PC-9 (cell line): ENCODE measurements at places on chromosomes 4 and X. TPM values are rescaled to one million over a fixed set of nuclear protein-coding genes. Genes with fewer than 3 reads are reported as not detected.
A peak's percentile ranks its signal among the peaks of the same experiment; 100 is the strongest.

GRCh38 chr4:104726002-104726401 is 231.3 kb upstream of the CXXC4 start:
- H3K27ac ChIP-seq = no peak overlapping the region
- no peak overlapping the region for H3K4me3 ChIP-seq
- no peaks in the 10 kb centered on the region for H3K36me3 ChIP-seq
- no peaks in the 10 kb centered on the region for H3K27me3 ChIP-seq

DNA sequence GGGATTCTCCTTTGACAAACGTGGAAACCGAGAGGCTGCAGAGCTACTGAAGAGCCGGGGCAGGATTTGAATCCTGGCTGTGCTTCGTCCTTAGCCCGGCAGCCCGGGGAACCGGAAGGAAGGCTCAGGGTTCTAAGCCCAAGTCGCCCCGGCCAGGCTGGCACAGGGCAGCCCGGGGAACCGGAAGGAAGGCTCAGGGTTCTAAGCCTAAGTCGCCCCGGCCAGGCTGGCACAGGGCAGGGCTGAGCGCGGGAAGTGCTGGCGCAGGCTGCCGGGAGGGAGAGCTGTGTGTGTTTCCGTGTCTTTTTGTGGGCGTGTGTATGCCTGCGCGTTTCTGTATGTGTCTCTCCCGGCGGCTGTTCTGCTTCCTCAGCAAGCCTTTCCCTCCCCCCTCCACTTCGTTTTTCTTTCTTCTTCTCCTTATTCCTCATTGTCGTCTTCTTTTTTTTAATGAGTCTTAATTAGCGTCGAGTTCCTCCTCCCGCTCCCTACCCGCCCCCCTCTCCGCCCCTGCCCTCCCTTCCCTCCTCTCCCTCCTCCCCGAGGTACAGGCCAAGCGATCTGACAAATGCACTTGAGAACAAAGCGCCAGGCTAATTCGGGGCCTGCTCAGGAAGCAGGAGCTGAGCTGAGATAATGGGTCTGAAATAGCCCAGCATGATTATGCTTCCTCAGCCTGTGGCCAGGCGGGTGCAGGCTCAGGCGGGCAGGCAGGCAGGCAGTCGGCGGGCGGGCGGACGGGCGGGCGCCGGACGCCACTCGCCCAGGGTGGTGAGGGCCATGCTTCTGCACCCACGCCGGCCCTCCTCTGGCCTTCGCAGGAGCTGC is 65.9 kb downstream of the EFNB1 start:
- peak; percentile 34 for DNase-seq
- no peaks in the 10 kb centered on the region for H3K36me3 ChIP-seq
- H3K4me3 ChIP-seq = no peak overlapping the region
- H3K4me1 ChIP-seq = peaks cover 7% of the 10 kb centered on the region
- peaks cover 5% of the 10 kb centered on the region; the same call in 1 of the 2 replicates for H3K27me3 ChIP-seq

- peaks cover 23% of the 10 kb centered on the region for H3K4me1 ChIP-seq
- H3K27ac ChIP-seq = no peak overlapping the region
- no peak for DNase-seq
- no peaks in the 10 kb centered on the region for H3K36me3 ChIP-seq
- no peak overlapping the region for H3K4me3 ChIP-seq
- H3K27me3 ChIP-seq = no peaks in the 10 kb centered on the region
These were observed 99.1 kb downstream of the TRAPPC11 start for GRCh38 chr4:183758061-183758757.

GRCh38 chrX:21955403-21956189 is 15.1 kb downstream of the SMS start:
- no peak overlapping the region for H3K27ac ChIP-seq
- no peaks in the 10 kb centered on the region for H3K36me3 ChIP-seq
- no peak for DNase-seq
- H3K4me1 ChIP-seq = no peaks in the 10 kb centered on the region
- no peaks in the 10 kb centered on the region for H3K27me3 ChIP-seq
- no peak overlapping the region for H3K4me3 ChIP-seq

- peaks cover 49% of the 10 kb centered on the region for H3K27me3 ChIP-seq
- no peaks in the 10 kb centered on the region for H3K4me1 ChIP-seq
- DNase-seq = no peak
These were observed 31.9 kb upstream of the ASMTL start for GRCh38 chrX:1484638-1485019.

- no peak for DNase-seq
- H3K27me3 ChIP-seq = no peaks in the 10 kb centered on the region
- H3K27ac ChIP-seq = no peak overlapping the region
These were observed 259.8 kb downstream of the IQCM start for GRCh38 chr4:149555799-149556198.

DNA sequence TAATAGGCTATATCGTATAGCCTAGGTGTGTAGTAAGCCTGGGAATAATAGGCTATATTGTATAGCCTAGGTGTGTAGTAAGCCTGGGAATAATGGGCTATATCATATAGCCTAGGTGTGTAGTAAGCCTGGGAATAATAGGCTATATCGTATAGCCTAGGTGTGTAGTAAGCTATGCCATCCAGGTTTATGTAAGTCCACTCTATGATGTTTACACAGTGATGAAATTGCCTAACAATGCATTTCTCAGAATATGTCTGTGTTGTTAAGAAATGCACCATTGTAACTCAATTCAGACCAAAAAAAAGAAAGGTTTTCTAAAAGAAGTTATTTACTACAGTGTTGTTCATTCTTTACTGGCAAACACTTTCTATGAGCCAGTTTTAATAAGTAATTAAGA is 1387.2 kb downstream of the STIM2 start:
- H3K27me3 ChIP-seq = no peaks in the 10 kb centered on the region
- no peak overlapping the region for H3K4me3 ChIP-seq
- no peaks in the 10 kb centered on the region for H3K4me1 ChIP-seq
- DNase-seq = no peak
- H3K36me3 ChIP-seq = no peaks in the 10 kb centered on the region
- no peak overlapping the region for H3K27ac ChIP-seq

- no peaks in the 10 kb centered on the region for H3K27me3 ChIP-seq
- no peaks in the 10 kb centered on the region; the same call in 1 of the 2 replicates for H3K4me1 ChIP-seq
- H3K4me3 ChIP-seq = no peak overlapping the region
- H3K36me3 ChIP-seq = no peaks in the 10 kb centered on the region
These were observed 18.6 kb upstream of the TEX13B start for GRCh38 chrX:108000751-108001150.

GRCh38 chrX:103616676-103617186 is 9.0 kb downstream of the TCEAL3 start:
- no peak overlapping the region for H3K4me3 ChIP-seq
- no peak for DNase-seq
- no peaks in the 10 kb centered on the region for H3K27me3 ChIP-seq
- H3K27ac ChIP-seq = peak overlapping the region; percentile 86
- peaks cover 43% of the 10 kb centered on the region for H3K4me1 ChIP-seq
- peaks cover 4% of the 10 kb centered on the region; the same call in 1 of the 2 replicates for H3K36me3 ChIP-seq

The PDGFRA gene
- total RNA-seq = not detected in 2 replicates

The LRRC66 gene
- total RNA-seq = 0.24 TPM in 1 of 2 replicates, not detected in the other

The CDKN2AIP gene
- 7.7 and 8.7 TPM in 2 replicates for total RNA-seq
